Ammon's horn (tissue), 1 donor: ENCODE measurements at places on chromosomes 1 and 21.

- no peak for DNase-seq
Observed at GRCh38 chr1:52756020-52756419, 29.8 kb downstream of the ZYG11B start.

DNA sequence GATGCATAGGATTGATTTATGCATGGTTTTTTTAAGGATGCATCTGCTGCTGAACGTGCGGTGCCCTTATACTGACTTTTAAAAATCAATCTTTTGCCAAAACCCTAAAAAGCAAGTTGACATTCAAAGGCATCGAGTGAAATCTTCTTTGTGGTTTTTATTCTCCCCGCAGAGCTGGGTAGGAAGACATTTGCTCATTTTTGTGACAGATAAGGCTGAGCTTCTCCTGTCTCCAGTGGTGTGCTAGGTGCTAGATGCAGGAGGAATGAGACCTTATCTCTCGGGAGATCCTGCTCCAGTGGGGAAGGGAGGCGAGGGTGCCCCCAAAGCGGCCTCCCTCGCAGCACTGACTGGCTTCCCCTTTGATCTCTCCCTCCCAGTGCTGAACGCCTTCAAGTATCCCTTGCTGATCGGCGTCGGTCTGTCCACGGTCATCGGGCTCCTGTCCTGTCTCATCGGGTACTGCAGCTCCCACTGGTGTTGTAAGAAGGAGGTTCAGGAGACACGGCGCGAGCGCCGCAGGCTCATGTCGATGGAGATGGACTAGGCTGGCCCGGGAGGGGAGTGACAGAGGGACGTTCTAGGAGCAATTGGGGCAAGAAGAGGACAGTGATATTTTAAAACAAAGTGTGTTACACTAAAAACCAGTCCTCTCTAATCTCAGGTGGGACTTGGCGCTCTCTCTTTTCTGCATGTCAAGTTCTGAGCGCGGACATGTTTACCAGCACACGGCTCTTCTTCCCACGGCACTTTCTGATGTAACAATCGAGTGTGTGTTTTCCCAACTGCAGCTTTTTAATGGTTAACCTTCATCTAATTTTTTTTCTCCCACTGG lies 14.9 kb upstream of the CD101 start:
- DNase-seq, result no peak

- no peak for DNase-seq
Observed at GRCh38 chr1:68800182-68800581, 303.3 kb upstream of the DEPDC1 start.

DNA sequence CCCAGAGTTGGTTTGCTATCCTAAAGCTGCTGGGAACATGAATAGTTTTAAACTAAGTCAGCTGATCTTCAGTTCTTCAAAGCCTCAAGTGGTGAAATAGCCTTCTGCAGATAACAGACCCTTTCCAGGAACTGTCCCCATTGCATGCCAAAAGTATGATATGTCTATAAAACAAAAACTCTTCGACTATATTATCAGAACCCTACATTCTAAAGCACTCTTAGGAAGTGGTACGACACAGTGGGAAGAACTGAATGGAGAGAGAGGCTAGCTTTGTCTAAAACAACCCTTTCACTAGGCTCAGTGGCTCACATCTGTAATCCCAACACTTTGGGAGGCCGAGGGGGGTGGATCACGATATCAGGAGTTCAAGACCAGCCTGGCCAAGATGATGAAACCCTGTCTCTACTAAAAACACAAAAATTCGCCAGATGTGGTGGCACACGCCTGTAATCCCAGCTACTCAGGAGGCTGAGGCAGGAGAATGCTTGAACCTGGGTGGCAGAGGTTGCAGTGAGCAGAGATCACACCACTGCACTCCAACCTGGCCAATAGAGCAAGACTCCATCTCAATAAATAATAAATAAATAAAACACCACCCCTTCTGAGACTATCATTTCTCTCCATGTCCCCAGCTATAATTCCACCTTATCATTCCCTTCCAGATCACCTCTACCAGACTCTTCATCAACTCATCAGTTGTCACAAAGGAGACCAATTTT lies 2.2 kb upstream of the FRRS1 start:
- DNase-seq, result no peak

DNA sequence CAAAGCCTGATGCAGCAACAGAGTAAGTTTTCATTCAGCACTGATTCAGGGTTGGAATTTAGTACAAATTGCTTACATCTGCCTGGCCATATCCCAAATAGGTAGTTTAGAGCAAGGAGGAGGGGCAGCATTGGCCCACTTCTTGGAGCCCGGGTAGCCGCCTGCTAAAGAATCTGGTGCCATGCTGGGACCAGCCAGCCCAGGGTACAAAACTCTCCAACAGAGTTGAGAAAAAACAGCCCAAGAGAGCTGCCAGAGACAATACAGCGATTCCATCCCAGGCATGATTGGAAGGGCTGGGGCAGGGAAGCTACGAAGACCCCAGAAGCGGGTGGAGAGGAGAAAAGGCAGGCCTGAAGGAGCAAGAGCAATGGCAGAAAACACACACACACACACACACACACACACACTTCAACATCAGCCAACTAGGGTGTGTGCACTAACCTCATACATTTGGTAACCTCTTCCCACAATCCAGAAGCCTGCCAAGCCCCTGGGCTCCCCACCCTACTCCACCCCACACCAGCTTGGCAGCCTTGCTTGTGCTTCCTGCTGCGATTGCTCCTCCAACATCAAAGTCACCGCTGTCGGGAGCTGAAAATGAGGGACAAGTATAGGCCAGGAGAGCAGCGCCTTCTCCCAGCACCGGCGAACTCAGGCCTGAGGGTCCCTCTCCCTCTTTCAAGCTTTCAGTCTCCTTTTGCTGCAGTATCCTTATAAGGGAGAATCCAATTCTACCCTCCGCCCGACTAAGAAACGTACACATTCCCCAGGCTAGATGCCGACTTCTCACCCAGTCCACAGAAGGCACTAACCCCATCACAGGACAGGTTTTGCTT lies 1.2 kb downstream of the PIK3C2B start:
- peak; percentile 58 for DNase-seq

GRCh38 chr21:45845770-45846090 lies 135.8 kb upstream of the COL6A1 start:
- DNase-seq, result no peak

DNA sequence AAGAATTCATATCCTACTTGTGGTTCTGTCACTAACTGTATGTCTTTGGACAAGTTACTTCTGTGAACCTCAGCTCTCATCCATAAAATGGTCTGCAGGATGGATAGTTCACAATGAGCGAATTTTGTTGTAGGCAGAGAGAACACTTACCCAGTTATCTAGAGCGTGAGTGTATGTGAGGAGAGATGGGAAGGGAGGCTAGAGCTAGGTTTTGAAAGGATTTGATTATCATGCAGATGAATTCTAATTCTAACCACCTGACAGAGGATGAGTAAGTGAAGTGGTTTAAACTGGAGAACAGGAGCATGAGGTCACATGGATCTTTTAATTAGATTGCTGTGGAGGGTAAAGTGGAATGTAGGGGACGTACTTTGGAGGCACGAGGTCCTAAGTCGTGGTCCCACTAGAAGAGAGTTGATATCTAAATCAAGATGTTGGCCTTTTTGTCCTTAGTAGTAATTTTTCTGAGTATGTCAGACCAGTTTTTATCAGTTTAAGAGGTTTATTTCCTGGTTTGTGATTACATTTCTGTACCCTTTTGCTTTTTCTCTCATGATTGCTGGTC lies 5.0 kb downstream of the SUCO start:
- DNase-seq, result no peak

DNA sequence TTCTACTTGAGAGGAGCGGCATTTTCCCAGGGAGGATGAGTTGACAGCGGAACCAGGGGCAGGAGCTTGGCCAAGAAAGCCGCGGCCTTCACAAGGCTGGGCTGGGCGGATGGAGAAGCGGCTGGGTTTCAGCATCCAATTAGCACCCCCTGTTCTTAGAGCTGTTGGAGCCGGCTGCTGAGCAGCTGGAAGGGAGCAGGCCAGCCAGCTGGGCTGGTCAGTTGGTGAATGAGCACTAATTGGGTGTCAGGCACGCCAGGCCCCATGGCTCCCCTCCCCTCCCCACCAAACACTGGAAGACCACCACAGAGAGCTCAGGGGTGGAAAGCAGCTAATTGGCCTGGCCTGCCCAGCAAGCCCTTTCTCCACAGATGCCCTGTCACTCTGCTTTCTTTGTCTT lies 245.6 kb downstream of the RRAGC start:
- peak; percentile 55 for DNase-seq

DNA sequence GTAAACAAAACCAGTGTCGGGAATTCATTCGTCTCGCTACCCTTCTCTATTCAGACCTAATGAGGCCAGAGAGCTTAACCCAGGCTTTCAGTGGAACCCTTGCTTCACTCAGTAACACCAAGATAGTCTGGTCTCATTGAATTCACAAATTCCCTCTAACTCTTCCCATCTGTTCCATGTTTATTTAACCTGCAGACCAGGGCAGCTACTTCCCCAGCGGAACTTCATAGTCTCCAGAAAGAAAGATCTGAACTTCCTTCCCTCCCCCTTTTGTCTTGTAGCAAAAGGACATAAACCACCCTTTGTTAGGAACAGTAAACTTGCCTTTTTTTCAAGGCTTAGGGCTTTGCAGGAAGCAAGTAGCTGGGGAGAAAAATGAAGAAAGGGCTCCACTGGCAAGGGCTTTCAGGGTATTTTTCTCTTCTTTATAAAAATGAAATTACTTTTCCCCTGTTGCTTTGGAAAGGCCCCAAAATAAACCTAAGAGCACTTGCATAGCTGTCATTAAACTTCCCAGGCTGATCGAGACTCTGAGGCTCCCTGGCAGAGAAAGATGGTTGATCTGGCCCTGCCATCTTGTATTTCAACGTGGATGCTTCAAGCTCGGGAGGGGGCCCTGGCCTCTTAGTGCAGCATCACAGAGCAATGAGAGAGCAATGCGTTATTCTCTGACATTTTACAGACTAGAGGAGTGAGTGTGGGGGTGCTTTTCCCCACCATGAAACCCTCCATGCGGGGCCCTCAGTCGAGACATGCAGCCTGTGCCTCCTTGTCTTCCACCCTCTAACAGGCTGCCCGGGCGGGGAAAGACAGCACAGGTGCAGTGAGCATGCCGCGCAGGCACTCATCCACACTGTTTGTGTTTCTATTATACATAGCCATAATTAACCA lies 30.0 kb downstream of the MIS18A start:
- no peak for DNase-seq

GRCh38 chr1:54180701-54181360 lies 19.0 kb downstream of the CYB5RL start:
- DNase-seq, result no peak

DNA sequence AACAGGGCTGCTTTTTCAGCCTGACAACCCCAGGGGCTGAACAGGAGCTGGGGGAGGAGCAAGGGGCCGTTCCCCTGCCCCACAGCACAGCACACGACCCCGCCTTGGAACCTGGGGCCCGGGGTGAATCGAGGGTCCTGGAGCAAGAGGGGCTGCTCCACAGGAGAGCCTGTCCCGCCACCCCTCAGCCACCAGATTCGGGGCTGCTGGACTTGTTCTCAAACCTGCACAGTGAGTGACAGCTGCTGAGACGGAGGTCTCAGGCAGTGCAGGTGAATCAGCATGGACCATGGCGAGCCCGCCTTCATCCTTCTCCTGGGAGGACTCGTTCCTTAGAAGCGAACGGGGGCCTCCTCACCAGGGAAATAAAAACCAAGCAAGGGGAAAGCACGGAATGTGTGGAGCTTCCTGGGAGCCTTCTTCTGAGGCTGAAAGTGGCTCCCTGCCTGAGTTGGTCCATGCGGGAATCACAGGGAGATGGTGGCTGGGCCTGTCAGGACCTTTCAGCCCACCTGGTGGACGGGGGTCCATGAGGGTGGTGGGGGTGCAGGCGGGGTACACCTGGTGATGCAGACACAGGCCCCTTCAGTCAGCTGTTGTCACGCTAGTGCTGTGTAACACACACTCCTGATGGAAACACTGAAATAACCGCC lies 125.4 kb downstream of the SIK1 start:
- DNase-seq, result no peak

DNA sequence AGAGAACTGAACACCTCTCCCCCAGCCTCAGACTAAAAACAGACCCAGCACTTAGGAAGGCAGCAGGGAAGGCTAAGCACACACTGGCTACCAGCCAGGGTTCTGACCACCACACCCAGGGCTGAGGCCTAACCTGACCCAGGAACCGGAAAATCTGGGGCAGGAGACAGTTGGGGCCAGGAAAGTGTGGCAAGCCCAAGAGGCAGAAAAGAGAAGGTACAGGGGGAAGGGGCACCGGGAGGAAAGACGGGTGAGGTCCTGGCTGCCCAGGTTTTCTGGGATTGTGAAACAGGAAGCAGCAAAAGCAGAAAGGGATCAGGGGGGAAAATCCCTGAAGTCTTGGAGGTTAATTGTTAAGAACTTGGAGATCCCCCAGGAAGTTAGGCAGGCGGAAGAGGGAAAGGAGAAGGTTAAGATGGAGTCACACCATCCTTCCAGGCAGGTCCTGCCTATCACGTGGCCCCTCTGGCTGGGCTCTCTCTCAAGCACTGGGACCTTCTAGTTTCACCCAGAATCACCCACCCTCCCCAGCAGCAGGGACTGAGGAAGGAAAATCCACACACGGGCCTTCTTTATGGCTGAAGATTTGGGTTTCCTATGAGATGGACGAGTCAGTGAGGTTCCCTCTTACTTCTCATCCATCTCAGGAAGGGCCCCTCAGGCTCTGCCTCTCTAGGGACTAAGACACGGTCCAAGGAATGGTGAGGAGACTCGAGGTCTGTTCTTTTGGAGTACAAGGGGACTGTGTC lies 2.6 kb downstream of the HDGF start:
- DNase-seq, result no peak

- no peak for DNase-seq
Observed at GRCh38 chr1:241611736-241612135, 28.4 kb downstream of the CHML start.

DNA sequence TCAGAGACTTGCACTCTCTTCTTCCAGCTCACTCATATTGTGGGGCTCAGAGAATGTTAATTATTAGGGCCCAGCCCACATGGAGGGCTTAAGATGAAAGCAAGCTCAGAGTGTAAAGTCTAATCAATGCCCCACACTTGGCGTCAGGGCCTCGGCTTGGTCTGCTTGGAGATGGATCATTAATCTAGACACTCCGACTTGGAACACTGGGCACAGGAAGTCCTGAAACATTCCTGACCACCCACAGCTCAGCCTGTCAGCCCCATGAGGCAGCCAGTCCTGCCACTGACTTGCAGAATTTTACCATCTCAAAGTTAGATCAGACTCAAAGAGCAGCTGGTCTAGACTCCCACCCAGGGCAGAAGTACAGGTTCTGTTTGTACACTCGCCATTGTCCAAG lies 69.8 kb upstream of the TRABD2B start:
- DNase-seq, result no peak
